ENCODE measurements at places on chromosomes 7 and 10. TPM values are rescaled to one million over a fixed set of nuclear protein-coding genes. Genes with fewer than 3 reads are reported as not detected.

The CLDN4 gene
- total RNA-seq: 0.15 TPM

The ATOH7 gene
- not detected for total RNA-seq

- no peak for DNase-seq
These were observed 5.0 kb upstream of the ASB10 start for GRCh38 chr7:151192002-151192539.

GRCh38 chr7:37684927-37685326 lies 1.4 kb downstream of the GPR141 start:
- no peak for DNase-seq

The SYNPO2L gene
- not detected for total RNA-seq

- no peak for DNase-seq
These were observed 225.3 kb upstream of the INHBA start for GRCh38 chr7:41928166-41928565.

DNA sequence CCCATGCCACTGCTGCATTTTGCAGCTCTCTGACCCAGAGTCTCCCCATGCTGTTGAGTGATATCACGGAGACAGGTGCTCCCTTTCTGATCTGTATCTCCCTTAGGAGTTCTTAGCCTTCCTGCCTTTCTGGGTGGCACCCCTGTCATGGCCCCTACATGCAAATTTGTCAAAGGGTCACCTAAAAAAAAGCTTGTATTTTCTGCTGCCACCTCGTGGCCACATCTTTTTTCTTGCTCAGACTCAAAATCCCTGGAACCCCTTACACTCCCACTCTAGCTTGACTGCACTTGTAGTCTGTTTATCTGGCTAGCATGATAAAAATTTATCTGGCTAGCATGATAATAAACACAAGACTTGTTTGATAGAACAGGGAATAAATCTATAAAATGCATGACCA lies 809.1 kb downstream of the SORCS1 start:
- DNase-seq: no peak

DNA sequence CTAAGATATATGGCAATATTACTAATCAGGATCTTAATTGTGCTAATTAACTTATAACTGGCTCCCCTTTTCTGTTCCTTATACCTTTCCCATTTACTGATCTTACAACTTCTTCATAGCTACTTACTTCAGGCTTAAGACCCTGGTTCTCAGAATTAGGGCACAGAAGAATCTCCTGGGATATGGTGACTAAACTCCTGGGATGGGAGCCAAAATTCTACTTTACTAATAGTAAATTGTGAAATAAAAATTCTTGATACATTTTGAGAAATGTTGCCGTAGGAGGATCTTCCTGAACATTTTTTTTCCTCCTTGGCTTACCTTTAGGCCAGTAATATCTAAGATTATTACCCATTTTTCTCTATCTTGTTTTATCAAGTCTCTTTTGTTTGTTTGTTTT lies 309.5 kb downstream of the ATRNL1 start:
- DNase-seq: peak; percentile 12

DNA sequence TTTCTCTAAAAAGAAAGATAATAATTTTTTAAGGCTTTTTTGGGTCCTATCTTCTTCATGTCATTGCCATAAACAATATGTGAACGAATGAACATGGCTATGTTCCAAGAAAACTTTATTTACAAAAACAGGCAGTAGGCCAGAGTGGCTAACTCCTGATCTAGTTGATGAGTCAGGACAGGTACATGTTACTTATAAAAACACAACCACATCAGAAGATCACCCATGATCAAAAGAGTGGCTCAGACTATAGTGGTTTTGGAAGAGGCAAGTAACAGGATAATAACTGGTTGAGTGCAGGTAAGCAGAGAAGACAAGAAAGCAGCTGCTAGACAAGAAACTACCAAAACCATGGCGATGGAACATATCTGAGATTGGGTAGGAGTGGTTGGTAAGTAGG lies 468.7 kb downstream of the KCNMA1 start:
- DNase-seq: no peak

GRCh38 chr7:74217455-74218342 lies 7.9 kb downstream of the LAT2 start:
- no peak for DNase-seq

The GBX1 gene
- total RNA-seq: not detected

DNA sequence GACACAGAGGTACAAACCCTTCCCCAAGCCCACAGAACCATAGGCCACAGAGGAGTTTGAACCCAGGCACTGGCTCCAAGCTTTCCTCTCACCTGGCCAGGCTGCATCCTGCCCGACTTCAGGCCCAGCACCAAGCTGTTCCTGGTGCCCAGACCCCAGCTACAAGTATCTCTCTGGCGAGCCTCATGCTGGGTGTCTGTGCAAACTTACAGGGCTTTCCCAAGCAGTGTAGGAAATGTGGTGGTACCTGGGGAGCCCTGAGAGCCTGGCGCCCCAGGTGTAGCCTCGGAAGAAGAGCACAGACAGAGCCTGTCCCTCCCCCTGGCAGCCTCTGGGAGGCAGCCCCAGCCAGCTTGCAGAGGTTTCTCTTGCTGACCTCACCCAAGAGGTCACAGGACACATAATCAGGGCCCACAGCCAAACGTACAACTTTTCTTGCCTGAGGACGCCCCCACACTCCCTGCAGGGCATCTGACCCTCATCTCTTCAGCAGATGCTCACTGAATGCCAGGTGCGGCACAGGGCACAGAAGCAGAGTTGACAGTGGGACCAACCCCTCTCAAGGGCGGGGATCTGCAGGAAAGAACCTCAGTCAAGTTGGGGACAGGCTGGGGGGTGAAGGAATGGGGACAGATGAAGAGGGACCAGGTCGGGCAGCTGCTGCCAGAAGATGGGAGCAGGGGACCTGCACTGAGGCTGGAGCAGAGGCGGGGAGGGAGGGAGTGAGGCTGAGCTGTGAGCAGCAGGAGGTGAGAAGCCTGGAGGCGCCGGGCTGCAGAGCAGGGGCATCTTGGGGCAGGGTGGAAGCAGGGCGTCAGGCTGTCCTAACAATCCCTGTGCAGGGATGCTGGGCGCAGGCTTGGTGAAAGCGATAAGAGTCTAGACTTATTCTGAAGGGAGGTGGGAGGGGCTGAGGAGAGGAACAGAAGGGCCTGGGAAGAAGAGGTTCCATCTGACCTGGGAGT lies 16.3 kb upstream of the MYL7 start:
- DNase-seq: no peak

GRCh38 chr7:95525503-95525902 lies 39.8 kb downstream of the ASB4 start:
- DNase-seq: no peak

DNA sequence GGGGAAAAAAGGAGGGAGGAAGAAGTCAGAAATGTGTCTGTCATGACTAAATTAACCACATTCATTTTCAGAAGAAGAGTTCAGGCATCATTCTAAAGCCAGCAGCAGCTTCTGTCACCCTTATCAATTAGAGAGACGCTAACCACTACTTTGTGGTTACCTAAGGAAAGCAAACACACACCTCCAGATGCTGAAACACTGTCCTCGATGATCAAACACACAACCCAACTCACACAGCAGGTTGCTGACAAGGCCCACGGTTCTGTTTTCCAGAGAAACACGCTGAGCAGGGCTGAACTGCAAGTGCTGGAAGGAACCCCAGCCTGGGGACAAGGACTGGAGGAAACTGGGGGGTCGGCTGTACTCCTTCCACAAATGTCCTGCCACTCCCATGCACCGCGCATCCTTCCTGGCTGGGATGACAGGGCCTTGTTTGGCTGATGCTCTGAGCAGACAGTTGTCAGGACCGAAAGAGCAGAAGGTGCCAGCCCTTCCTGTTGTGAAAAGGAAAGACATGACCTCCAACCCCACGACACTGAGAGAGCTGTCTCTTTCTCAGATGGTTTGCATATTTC lies 36.6 kb downstream of the PRKCQ start:
- DNase-seq: no peak

DNA sequence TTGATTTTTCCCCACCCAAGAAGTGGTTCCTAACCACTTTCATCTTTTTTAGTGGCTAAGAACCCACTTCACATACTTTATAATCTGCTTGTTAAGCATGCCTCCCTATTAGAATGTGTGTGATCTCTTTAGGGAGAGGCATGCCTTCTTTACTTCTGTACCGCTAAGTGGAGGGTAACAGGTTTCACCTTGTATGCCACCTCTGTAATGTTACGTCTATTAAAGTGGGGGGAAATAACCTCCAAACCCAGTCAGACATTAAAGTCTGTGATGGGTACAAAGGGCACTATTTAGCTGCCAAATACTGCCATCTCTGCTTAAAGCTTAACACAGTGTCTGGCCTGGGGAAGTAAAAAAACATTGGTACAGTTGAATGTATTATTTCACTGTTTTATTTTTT lies 51.9 kb downstream of the EPC1 start:
- no peak for DNase-seq

DNA sequence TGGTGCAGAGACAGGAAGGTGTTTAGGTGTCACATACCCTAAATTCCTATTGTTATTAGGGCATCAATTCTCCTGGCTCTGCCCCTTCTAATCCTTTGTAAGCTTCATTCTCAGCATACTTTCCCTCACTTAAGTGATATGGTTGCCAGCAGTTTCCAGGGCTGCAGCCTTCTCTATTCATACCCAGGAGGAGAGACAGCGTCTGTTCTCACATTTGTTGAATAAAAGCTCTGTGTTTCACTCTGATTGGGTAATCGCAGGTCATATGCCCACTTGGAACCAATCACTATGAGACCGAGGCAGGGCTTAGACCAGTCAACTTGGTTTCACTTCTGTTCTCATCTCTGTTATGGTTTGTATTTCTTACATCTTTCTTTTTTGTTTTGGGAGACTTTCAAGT lies 109.6 kb upstream of the MTPN start:
- peak; percentile 13 for DNase-seq

- DNase-seq: no peak
These were observed 107.2 kb downstream of the RUNDC3B start for GRCh38 chr7:87735360-87735759.

GRCh38 chr10:119290301-119291048 lies 83.1 kb downstream of the GRK5 start:
- DNase-seq: no peak
